Dermis blood vessel endothelial cell (primary cell): ENCODE measurements at places on chromosomes 2 and 18.

- no peak for DNase-seq
These were observed 31.5 kb downstream of the BABAM2 start for GRCh38 chr2:27921880-27922547.

DNA sequence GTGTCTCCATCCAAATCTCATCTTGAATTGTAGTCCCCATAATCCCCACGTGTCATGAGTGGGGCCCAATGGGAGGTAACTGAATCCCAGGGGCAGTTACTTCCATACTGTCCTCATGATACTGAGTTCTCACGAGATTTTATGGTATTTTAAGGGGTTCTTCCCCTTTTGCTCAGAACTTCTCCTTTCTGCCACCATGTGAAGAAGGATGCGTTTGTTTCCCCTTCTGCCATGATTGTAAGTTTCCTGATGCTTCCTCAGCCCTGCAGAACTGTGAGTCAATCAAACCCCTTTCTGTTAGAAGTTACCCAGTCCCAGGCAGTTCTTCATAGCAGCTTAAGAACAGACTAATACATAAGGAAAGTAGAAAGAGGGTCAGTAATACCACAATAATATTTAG, 480.4 kb downstream of the KCNJ3 start:
- DNase-seq, result no peak

- peak; percentile 42 for DNase-seq
These were observed 77.0 kb upstream of the UBXN4 start for GRCh38 chr2:135664623-135665068.

- DNase-seq, result peak; percentile 69
These were observed 6.3 kb downstream of the RAB12 start for GRCh38 chr18:8615397-8616027.

DNA sequence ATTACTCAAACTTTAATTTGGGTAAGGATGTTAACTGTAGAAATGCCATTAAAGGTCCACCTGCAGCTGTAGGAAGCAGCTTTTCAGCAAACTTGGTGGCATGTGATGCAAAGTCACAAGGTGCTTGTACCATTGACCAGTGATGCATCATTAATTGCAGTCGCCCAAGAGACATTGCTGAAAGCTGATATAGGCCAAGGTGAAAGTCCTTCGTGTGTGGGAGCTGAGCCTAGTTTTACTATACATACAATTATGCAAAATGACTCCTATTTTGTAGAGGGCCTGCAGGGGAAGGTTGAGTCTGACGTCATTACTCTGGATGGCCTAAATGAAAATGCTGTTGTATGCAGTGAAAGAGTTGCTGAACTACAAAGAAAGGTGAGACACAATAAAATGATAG, 40.5 kb downstream of the ALMS1 start:
- DNase-seq, result no peak

DNA sequence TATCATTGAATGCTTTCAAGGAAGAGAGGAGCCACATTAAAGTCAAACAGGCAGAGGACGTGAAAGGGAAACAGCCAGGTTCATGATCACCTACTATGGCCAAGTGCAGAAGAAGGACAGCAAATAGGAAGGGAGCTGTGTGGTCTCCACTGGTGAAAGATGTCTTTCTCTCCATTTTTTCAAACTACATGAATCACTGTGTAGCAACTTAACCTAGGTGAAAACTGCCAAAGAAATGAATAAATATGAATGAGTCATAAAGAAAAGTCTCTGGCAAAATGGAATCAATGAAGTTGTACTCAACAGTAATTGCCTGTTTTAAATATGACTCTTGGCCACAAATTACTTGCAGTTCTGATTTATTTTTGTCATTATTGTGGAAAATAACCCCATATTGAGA, 452.6 kb upstream of the PKDCC start:
- no peak for DNase-seq

- DNase-seq, result no peak
These were observed 2037.8 kb upstream of the LRRTM1 start for GRCh38 chr2:82342356-82342755.

GRCh38 chr18:34370704-34371395, 146.1 kb upstream of the NOL4 start:
- no peak for DNase-seq

DNA sequence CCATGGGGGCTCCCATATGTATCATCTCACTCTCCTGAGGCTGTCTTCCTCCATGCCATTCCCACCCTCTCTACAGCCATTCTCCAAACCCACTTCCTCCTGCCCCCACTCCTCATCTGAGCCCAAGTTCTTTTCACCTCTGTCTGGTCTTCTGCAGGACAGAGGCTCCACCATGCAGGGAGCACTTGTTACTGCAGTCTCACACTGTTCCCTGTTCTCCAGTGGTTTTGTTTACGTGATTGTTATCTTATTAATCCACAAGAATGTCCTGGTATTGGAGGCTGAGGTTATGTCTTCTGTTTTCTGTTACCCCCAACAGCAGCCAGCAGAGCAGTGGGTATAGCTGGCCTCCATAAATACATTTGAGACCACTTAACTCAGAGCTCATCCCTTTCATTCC, 51.4 kb downstream of the PAX8 start:
- no peak for DNase-seq

DNA sequence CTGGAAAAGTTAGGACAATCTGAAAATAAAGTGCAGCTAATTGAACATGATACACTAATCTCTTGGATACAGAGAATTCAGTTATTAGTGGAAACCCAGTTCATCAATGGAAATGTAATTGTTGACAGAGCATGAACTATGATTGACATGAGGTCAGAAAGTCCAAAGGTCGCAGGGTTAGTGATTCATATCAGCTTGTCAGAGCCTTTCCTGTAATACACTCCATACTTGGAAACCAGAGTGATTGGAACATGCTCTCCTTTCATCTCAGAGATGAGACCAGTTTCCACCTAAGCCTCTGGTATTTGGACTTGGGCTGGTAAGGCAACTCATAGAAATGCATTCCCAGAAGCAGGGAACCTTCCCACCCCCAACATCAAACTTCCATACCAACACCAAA, 8.5 kb upstream of the NCKAP5 start:
- DNase-seq, result no peak

GRCh38 chr2:160411955-160412354, 81.7 kb downstream of the RBMS1 start:
- no peak for DNase-seq

DNA sequence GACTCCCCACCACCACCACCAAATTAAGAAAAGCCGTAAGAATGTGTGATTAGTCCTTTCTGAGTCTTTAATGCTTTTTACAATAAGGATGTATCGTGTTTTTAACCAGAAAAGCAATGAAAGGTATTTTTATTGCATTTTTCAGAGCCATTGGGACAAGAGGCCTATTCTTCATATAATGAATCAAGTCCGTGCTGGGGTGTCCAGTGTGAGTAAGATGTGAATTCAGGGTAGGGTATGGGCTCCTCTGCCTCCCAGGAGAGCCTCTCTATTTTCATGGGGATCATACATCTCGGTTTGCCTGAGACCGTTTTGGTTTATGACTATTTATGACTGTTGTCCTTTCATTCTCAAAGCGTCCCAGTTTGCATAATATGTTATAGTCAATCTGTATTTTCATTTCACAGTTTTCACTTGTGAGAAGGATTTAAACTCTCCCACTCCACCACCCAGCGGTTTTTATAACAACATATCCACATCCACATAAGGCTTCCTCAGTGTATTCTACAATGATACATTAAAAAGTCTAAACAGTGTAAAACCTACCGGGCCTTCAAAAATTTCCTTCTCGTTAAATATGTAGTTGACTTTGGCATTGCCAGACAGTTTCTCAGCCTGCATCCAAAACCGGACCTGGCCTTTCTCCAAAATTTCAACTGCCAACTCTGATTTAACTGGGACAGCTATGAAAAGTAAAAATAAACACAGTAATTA, 80.8 kb upstream of the LPIN2 start:
- DNase-seq, result peak; percentile 38

DNA sequence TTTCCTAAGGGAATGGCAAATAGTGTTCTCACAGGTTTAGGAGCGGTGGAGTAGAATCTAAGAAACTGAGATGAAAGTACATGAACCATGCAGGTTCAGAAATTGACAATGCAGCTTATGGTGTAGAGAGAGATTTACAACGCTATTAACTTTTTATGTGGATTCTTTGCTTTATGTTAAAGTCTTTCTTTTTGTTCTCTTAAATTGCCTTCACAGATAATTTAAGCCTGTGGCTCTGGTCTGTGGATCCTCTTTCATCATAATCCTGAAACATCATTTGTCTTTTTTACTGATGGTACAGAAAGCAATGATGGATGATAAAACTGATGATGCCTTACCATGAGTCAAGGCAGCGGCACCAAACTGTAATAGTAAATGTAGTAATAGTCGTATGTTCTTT, 30.3 kb downstream of the SOCS6 start:
- DNase-seq, result no peak

GRCh38 chr2:23762141-23762540, 164.8 kb downstream of the ATAD2B start:
- no peak for DNase-seq

- DNase-seq, result peak; percentile 85
These were observed 49.3 kb upstream of the RAB6D start for GRCh38 chr2:131413148-131413747.

DNA sequence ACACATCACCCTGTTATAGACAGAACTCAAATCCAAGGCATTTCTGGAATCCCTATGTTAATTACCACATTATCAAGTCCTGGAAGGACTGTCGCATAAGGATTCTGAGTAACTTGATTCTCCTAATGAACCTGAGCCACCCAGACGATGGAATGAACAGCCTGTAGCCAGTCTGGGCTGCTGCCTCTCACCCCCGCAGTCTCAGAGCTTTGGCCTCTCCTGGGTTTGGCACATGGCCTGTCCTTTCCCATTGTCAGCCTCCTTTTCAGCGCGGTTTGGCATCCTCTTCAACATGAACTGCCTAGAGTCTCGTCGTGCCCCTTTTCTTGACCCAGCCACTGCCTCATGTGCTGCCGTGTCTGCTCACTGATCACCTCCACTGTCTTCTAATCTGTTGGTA, 147.6 kb downstream of the SLC8A1 start:
- DNase-seq, result no peak

DNA sequence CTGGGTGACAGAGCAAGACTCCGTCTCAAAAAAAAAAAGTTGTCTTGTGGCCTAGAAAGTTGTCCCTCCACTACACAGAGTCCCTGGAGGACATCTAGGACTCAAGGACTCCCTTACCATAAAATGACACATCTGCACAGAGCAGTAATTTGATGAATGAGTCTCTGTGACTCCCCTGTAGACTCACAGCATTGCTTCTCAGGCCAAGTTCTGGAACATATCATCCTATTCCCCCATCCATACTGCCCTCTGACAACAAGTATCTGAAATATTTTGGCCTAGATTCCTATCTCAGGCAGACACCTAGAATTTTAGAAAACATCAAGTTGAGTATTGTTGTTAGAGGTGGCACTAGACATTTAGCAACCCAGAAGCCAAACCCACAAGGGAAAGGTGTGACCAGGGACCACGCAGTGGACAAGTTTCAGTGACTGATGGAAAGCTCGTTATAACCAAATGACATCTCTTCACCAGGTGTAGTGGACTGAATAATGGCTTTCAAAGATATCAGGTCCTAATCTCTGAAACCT, 97.9 kb upstream of the ATP8B1 start:
- DNase-seq, result no peak

DNA sequence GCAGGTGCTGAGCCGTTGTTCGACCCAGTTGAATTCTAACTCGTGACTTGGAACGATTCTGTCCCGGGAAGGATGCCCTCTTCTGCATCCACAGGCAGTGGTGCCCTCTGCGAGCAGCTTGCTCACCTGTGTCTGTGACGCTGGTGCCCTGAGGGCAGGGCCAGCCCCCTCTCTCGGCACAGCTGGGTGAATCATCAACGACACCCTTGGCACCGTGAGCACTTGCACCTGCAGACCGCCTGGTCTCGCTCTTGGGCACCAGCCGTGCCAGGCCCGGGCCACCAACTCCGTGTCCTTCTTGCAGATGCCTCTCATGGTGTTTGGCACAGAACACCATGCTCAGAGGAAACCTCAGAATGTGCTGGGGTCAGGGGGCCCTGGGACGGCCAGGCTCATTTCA, 75.0 kb downstream of the SLC66A2 start:
- no peak for DNase-seq

- no peak for DNase-seq
These were observed 35.4 kb upstream of the CABYR start for GRCh38 chr18:24103320-24104021.

DNA sequence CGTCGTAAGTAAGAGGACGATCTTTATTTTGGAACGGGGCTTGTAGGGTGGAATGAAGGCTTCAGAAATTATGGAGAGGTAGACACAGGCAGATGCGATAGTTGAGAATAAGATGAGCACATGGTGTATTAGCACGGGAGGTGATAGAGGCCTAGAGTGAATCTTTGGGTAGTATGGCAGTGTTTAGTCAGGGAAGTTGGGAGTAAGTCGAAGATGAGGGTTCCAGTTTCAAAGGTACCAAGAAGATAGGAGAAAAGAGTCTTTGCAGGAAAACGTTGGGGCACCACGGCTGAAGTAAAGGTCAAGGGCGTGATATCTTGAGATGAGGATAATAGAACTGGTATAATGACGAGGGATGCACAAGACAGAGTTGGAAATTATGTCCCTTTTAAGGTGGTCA, 654 bp downstream of the PIK3C3 start:
- DNase-seq, result peak; percentile 21

DNA sequence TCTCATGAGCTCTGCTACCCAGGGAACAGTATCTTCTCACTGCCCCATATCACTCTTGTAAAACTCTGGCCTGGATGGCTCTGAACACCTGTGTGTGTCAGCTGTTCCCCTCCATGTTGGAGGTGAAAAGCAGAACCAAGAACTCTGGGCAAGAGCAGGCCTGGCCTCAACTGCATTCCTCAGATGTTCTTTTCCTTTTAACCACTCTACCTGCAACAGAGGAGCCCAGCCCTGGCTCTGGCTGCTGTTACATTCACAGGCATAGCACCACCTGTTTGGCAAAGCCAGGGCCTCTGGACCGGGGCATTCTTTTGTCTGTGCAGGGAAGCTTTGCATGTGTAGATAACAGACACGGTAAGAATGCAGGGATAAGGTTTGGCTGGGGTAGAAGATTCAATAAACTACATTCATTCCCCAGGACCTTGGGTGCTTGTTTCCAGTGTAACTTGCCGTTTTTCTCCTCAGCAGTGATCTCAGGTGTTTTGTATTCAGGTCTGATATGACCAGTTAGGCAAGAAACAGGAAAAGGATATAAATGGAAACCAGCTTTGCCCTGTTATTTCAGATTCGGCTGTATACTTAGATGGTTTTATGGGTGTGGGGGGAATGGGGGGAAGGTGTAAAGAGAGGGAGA, 95.1 kb downstream of the SPTBN1 start:
- no peak for DNase-seq

DNA sequence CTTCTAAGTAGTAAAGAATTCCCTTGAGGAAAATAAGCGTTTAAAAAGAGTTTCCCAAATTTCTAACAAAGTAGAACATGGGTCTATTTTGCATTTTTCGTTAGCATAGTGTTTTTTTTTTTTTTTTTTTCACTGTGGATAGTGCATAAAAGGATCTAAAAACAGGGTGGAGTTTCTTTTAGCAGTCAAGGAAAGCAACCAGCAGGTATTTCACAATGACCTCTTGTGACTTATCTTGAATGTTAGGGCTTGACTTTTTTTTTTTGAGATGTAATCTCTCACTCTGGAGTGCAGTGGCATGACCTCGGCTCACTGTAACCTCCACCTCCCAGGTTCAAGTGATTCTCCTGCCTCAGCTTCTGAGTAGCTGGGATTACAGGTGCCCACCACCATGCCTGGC, 14.9 kb upstream of the DGKD start:
- no peak for DNase-seq

- DNase-seq, result no peak
These were observed 54.9 kb upstream of the SLC5A7 start for GRCh38 chr2:107931412-107931811.
